Activated CD4-positive, alpha-beta T cell treated with anti-CD3 and anti-CD28 coated beads, Interleukin-2, amount 50 U/mL, for 4 hours (primary cell): ENCODE measurements at places on chromosomes 4 and X.

DNA sequence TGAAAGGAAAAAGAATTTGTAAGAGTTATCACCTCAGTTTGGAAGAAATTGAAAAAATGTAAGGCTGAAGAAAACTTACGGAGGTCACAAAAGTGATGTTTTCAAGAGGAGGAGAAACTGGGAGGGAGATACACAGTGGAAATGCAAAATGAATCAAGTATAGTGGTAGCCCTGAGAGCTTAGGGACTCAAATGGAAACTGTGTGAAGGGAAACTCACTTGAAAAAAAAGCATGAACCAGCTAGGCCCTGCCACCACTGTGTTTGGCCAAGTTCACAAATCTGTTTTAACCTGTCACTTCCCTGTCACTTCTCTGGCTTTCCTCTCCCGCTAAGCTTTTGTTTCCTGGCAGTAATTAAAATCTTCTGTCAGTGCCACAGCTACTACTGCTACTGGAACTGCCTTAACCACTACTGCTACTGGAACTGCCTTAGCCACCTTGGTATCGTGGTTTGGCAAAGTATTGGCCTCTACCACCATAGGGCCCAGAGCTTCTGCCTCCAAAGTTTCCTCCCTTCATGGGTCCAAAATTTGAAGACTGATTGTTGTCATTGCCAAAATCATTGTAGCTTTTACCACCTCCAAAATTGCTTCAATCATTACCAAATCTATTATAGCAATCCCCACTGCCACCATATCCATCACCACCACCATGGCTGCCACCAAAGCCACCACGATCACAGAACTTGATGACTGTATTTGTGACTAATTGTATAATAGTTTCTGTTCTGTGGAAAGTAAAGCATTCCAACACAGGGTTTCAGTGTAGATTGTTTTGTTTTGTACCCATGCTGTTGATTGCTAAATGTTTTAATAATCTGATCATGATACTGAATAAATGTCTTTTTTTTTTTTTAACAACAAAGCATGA, 41.5 kb downstream of the SMARCA5 start:
- DNase-seq, result no peak

DNA sequence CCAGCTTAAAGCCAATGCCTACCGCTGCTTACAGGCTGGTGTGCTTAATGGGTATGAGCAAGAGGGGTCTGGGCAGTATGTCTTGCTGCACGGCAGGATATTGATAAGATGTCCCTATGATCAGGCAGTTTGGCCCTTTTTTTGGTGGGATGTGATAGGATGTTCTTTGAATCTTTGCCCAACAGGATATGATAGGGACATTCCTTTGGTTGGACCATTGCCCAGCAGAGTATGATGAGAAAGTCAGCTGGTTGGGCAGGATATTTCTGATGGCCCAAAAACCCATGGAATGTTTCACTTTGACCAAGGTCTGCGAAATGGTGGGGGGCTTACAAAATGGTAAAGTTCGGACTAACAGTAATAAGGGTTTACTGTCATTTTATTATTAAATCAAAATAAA, 1060.6 kb downstream of the STIM2 start:
- DNase-seq, result no peak

- DNase-seq, result no peak
Observed at GRCh38 chr4:1336088-1336491, 10.9 kb upstream of the UVSSA start.

DNA sequence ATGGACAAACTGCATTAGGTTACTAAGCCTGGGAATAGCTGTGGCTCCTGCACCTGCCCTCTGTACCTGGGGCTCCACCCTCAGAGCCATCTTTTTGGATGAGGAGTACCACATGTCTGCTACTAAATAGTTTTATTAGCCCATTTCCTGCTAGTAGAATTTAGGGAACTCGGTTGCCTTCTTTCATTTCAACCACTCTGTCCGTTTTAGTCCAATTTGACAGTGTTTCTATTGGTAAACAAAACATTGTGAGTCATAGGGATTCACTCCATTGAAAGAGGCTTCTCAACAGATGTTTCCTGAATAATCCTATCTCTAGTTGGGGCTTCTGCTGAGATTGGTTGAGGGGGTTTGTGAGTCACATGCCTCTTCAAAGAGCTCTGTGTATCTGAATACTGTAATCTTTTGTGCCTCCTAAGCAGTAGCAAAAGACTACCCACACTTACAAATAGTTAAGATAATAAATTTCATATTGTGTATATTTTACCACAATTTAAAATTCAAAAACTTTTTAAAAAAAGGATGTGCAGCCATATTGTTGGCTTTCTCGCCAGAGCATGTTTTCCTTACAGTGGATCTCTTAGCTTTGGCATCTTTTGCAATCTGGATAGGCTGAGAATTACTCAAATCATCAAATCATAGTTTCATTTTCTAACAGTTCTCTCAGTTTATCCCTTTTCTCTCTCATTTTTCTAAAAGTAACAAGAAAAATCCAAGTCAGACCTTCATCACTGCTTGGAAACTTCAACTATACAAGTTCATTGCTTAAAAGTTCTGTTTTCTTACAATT, 9.9 kb downstream of the FAM200B start:
- DNase-seq, result no peak

DNA sequence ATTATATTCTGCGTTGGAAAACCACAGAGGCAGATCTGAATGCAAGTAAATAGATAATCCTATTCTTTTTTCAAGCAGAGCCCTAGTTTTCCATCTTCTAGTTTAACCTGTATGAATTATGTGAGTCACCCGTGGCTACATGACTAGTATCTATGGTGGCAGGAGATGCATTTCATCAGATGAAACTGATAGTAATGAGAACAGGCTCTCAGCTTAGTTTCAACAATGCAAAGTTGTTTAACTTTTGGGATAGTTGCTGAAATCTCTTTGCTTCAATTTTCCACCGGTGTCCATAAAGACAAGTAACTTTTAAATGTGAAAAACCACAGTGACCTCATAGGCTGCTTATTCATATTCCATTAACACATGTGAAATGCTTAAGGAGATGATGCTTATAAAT, 1317.4 kb upstream of the TENM3 start:
- DNase-seq, result no peak

GRCh38 chrX:148741441-148741840, 241.0 kb downstream of the AFF2 start:
- no peak for DNase-seq

DNA sequence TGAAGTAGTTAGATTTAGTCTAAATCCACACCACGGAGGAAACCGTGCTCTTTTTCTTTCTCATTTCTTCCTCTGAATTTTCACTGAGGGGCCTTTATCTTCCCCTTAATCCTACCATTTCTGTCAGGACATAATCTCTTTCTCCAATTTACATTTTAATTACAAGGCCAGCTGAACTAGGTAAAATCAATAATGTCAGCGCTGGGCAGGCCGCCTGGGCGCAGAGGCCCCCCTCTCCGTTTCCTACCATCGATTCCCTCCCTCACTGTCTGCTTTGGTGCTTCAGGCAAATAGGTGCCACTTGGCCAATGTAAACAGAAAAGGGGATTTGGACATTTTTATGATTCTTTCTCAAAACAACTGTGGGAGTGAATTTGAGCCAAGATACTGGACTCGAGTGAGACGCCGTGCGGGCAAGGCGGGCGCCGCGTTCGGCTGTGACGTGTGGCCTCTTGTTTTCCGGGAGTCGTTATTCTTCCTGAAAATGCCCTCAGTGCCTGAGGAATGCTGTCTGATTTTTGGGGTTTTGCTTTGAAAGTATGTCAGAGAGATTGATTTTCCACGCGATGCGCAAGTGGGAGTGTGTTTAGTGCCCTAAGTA, 22.6 kb downstream of the UVSSA start:
- no peak for DNase-seq

GRCh38 chr4:48329976-48330375, 11.4 kb upstream of the SLAIN2 start:
- DNase-seq, result no peak

DNA sequence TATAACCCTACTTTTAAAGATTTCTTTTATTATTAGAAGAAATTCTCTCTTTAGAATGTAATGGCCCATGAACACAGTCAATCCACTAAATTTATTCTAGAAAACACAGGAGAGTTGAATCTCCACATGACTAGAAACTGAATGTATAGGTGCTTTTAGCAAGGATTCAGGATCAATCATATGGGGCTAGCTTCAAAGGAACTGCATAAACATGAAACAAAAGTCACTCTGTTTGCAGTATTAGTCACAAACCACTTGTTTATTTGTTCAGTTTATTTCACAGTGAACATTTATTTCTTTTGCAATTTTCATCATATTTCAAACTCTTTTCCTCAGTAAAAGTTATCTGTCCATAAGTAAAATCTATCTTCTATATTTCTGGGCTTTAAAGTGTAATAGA, 1604.6 kb downstream of the PCDH18 start:
- DNase-seq, result no peak
